ENCODE measurements at places on chromosomes 5 and 9.

- DNase-seq = no peak
Observed at GRCh38 chr5:170451747-170452365, 52.0 kb upstream of the KCNIP1 start.

- DNase-seq = no peak
Observed at GRCh38 chr9:119003201-119003611, 366.0 kb downstream of the BRINP1 start.

DNA sequence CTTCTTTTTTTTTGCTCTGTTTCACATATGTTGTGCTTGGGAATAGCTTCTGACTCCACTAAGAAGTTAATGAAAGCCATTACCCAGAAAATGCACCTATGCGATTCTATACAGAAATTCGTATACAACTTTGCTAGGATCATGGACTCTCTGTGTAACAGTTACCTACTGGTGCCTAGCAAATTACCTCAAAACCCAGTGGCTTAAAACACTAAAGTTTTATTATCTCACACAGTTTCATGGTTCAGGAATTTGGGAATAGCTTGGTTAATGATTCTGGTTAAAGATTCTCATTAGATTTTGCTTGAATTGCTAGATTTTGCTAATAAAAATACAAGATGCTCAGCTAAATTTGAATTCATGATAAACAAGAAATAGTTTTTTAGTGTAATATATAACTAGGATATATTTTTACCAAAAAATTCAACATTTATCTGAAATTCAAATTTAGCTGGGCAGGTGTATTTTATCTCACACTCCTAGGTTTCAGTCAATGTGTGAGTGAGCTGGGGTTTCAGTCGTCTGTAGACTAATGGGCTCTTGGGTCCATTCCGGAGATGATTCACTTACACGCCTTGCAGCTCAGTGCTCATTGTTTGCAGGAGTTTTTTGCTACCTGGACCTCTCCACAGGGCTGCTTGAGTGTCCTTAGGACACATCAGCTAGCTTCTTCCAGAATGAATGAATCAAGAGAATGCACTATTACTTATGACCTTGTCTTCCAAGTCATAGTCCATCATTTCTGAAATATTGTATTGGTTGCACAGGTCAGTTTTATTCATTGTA is 75.1 kb downstream of the MROH2B start:
- no peak for DNase-seq

DNA sequence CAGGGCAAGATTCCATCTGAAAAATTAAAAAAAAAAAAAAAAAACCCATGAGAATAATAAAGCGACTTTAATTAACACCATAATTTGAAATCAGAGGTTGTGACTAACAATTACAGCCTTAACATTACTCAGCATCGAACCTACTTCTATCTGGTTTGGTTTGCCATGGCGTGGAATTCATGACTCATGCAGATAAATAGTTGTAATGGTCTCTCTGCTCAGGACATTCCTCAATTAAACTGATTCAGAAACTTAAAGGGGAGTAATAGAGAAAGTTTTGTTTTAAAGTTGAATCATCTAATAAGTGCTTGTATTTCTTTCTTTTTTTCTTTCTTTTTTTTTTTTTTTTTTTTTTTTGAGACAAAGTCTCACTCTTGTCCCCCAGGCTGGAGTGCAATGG is 135.5 kb downstream of the SPATA31D1 start:
- DNase-seq = no peak

- DNase-seq = no peak
Observed at GRCh38 chr9:130692321-130692720, 1.3 kb upstream of the EXOSC2 start.

Measured in stimulated activated CD8-positive, alpha-beta memory T cell treated with anti-CD3 and anti-CD28 coated beads, Interleukin-2, amount 100 ng/mL, for 1 hour (primary cell).